SK-N-SH (cell line): ENCODE measurements at places on chromosomes 5 and 9.

- no peak for DNase-seq
Measured at GRCh38 chr9:14440062-14440461, 126.1 kb upstream of the NFIB start.

- DNase-seq = peak; percentile 20
Measured at GRCh38 chr9:137303151-137303892, 1.3 kb upstream of the NRARP start.

- DNase-seq = no peak
Measured at GRCh38 chr5:159567461-159567860, 237.2 kb upstream of the IL12B start.

- no peak for DNase-seq
Measured at GRCh38 chr9:33248606-33249005, 8.6 kb downstream of the SPINK4 start.

DNA sequence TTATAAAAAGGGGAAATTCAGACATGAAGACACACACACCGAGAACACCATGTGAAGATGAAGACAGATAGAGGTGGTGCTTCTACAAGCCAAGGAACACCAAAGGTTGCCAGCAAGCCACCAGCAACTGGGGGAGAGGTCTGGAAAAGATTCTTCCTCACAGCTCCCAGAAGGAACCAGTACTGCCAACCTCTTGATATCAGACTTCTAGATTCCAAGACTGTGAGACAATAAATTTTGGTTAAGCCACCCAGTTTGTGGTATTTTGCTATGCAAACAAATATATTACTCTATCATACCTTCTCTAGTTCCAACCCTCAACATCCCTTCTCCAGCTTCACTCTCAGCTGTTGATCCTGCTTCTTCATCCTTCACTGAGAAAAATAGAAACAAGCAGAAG lies 451.1 kb downstream of the EBF1 start:
- DNase-seq = no peak

DNA sequence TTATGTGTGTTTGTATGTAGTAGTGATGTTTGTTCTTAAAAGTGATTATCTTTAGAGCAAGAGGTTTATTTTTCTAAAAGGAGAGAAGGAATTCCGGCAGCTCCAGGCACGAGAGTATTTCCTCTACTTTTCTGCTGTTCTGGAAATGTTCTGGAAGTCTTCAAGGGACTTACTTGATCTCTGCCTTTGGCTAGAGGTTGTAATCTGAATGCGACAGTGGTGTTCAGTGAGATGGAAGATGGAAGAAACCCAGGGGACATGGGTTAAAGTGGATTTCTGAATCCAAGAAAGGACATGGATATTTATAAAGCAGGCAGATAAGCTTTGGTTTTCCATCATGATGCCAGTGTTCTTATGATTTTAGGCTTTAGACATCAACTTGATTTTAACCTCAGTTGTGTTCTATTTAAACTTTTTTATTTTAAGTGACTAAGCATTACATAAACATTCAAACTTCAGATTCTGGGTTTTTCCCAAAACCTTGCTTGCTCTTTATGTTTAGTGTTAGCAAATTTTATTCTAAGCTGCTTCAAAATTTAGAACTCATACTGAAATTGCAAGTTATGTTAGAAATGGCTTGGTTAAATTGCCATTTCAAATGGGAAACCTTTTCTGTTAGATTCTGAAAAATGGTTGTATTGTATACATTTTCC lies 3.6 kb downstream of the GPR21 start:
- no peak for DNase-seq

GRCh38 chr5:107853696-107854095 lies 183.0 kb upstream of the EFNA5 start:
- no peak for DNase-seq

DNA sequence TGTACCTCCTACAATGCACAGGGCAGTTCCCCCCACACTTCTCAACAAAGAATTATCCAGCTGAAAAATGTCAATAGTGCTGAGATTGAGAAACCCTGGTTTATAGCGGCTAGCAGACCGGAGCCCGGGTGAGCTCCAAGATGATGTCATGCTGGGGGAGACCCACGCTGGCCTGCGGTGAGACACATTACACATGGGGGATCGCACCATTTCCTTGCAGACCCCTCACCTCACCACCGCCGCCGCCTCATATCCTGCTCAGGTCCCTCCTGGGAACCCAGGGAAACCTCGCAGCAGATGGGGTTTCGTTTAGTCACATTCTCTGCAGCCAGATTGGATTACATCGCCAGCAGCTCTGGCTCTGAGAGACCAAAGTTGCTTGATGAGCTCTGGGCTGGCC lies 14.7 kb upstream of the TNC start:
- DNase-seq = no peak

GRCh38 chr9:102237520-102237919 lies 499.1 kb upstream of the GRIN3A start:
- no peak for DNase-seq

DNA sequence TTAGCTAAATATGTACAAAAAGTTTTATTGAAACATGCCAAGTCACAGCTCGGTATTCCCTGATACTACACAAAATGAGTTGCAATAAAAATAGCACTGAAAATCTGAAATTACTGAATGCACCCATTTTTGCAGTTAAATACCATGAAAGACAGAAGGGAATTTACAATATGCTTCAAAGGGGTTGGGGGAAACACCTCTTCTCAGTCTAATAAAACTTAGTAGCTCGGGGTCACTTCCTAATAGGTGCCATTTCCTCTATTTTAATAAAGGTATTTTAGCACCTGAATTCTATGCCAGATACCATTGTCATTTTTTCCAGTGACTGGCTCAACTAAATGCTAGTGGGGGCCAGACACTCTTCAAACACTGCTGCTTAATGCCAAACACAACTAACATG lies 204.1 kb upstream of the MEF2C start:
- no peak for DNase-seq

DNA sequence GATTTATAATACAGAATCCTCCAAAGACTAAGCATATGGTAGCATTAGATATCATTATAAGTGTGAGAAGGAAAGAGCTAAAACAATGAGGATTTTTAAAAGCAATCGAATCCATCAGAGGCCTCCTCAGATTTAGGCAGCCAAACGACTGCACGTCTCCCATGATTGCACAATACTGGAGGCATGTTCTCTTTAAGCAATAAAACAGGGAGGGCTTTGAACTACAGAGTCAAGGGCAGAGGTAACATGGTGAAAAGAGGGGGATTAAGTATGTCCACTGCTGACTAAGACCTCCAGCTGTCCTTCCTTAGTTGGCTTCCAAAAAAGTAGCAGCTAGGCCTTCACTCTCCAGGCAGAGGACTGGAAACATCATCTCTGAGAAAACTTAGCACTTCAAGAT lies 298.7 kb upstream of the RGMB start:
- DNase-seq = no peak

GRCh38 chr5:756171-756570 lies 28.4 kb downstream of the ZDHHC11B start:
- peak; percentile 14 for DNase-seq

- no peak for DNase-seq
Measured at GRCh38 chr9:35559792-35560530, 45.1 kb upstream of the TESK1 start.

DNA sequence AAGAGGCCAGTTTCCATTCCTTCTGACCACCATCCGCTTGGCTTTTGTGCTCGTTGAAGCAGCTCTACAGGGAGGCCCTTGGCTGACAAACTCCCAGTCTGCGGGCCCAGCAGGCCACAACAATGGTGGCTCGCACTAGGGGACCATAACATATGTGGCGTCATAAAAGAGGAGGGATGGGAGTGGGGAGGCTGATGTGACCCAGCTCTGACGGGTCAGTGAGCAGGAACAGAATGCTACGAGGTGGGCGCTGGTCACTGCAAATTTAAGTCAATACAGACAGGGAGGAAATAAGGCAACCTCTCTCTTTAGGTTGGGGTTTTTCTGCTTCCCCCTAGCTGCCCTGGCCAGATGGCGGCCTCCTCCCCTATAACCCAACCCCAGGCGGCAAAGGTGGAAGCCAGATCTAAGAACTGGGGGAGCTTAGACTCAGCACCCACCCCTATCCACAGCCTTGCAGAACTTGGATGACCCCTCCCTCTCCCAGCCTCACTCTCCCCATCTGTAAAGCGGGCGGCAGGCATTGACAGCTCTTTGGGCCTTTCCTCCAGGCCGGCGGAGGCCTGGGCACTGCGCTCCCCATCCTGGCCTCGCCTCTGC lies 778 bp downstream of the FRRS1L start:
- peak; percentile 51 for DNase-seq

- peak; percentile 8 for DNase-seq
Measured at GRCh38 chr5:101897914-101898313, 398.2 kb downstream of the SLCO4C1 start.

- DNase-seq = no peak
Measured at GRCh38 chr5:14062178-14062577, 81.0 kb upstream of the TRIO start.

- DNase-seq = no peak
Measured at GRCh38 chr5:98898743-98899142, 30.1 kb downstream of the CHD1 start.

- DNase-seq = no peak
Measured at GRCh38 chr9:82273121-82273520, 284.5 kb downstream of the SPATA31D1 start.

DNA sequence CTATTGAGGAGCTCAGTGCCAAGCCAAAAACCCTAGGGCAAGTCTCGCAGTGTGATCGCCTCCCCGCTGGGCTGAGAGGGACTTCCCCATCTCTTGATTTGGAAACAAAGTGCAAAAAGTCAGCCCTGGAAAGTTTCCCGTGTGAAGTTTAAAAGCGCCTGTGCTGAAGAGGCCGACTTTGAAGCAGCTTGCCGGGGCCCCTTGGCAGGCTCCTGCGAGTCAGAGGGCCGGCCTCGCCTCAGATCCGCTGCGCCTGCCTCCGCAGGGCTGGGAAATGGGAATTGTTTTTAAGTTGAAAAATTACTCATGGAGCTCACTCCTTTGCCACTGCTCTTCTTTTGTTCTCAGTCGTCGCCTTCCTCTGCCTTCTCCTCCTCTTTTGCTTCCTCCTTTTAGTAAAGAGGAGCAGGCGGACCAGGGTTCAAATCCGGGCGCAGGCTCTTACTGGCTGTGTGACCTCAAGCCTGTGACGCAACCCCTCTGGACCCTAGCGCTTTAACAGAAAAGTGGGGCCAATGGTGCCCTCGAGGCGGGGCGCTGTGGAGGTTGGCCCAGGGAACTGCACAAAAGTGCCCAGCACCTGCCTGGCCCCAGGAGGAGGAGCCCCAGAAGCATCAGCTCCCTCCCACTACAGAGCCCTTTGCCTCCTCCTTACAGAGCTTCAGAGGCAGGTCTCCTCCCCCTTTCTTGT lies 14.7 kb upstream of the LHX2 start:
- no peak for DNase-seq

DNA sequence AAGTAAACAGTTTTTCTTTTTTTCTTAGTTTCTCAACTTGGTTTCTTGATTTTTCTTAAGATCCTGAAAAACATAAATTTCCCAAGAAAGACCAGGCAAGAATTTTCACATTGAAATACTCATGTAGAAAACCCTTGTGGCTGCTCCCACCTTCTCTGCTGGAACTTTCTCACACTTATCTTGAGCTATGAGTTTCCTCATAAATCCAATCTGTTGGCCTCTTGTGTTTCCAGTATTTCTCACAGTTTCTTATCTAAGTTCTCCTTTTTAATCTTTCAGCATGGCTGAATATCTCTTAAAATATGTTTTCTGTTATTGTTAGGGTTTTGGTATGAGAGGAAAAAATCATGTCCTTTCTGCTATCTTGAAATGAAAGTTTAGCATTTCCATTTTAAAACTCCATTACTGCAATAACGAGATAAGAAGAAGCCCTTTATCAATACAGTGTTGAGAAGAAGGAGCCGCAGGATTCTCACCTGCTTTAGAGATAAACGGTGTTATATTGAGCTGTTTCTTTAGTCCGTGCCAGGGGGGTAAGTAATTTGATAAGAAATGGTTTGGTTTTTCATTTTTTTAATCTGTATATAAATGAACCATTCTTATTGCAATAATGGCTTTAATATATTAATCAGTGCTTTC lies 89.3 kb downstream of the ALDH1A1 start:
- DNase-seq = no peak

DNA sequence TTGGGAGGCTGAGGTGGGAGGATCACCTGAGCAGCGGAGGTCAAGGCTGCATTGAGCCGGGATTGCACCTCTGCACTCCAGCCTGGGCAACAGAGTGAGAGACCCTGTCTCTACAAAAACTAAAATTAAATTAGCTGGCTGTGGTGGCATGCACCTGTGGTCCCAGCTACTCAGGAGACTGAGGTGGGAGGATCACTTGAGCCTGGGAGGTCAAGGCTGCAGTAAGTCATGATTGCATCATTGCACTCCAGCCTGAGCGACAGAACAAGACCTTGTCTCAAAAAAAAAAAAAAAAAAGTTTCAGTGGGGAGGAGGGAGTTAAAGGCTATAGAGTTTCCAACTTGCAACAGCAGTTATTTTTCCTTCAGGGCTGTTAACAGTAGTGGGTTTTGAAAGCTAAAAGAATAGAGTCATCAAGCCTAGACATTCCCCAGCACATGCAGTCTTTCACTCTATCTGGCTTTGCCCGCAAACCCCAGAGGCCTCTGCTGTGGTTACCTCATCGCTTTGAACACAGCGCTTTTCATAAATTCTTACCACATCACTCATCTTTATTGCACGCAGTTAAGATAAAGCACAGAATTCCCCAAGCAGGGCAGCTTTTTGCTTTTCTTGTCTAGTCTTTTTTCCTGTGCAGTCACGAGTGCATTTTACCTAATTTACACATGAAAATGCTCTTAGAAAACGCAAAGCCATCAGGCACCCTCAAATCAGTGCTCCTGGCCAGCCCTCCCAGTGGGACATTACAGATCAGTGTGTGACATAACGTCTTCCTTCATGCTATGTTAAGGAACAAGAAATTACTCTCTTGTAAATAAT lies 8.7 kb upstream of the SLC2A8 start:
- DNase-seq = no peak

GRCh38 chr5:333945-334344 lies 12.4 kb downstream of the AHRR start:
- DNase-seq = no peak

DNA sequence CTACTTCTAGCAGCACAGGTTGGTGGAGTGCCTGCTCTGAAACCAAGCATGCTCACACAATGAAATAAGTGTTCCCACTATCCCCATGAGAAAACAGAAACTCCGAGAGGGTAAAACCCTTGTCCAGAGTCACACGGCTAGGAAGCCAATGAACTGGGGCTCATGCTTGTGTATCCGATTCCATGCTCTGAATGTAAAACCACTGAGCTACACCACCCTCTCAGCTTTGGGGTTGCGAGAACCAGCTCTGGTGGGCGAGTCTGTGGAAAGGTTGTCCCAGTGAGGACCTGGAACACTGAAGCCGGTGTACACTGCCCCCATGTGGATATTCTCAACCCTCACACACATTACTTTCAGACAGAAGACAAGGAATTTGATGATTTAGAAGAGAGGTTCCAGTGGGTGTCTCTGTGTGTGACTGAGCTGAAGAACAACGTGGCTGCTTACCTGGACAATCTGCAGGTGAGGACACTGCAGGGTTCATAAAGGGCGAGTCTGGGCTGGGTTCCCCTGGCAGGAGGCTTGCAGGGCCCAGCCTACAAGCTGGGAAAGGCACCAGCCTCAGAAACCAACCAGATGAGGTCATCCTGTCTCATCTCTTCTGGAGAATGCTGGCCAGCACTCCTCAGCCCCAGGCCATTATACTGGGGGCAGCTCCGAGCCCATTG lies 37.4 kb downstream of the ARHGEF37 start:
- DNase-seq = peak; percentile 78

- no peak for DNase-seq
Measured at GRCh38 chr9:124019771-124020519, 8.4 kb downstream of the LHX2 start.
